ENCODE measurements at places on chromosomes 16 and 17.
A peak's percentile ranks its signal among the peaks of the same experiment; 100 is the strongest.

GRCh38 chr16:85266857-85267256, 154.6 kb upstream of the CIBAR2 start:
- H3K27ac ChIP-seq = no peak overlapping the region
- H3K27me3 ChIP-seq = no peaks in the 10 kb centered on the region
- no peak overlapping the region for H3K4me3 ChIP-seq
- no peak for DNase-seq
- no peaks in the 10 kb centered on the region for H3K36me3 ChIP-seq

DNA sequence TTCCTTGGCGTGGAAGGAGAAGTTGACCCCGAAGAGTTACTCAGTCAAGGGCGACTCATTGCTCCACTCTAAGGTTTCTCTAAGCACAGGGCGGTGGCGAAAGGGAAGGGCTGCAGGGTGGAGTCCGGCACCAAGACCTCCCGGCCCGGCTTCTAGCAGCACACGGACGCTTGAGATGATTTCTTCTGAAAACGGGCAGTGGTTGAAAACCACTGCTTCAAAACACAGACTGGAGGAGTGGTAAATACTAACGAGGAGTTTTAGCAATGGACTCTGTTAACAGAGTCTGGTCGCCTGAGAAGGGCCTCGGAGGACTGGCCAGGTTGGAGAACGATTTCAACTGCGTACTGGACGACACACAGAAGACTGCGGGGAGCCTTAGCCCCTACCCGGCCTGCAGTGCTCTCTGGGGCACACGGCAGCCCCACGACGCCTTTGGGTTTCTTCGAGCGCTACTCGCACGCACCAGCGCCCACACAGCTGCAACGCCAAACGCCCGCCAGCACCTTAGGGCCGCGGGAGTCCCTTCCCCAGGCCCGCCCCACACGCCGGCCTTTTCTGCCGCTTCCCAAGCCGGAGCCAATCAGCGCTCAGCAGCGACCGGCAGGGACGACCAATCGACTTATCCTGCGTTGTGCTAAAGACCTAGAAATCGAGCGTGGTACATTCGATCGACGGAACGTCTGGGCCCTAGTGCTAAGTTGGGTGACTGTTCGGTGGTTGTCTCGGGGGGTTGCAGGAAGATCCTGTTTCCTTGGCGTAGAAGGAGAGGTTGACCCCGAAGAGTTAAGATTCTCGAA, 14.4 kb upstream of the CA4 start:
- H3K4me3 ChIP-seq = peak overlapping the region; percentile 59
- DNase-seq = peak; percentile 68
- H3K27ac ChIP-seq = no peak overlapping the region
- peaks cover 27% of the 10 kb centered on the region for H3K27me3 ChIP-seq

GRCh38 chr16:53126390-53126789, 71.6 kb downstream of the CHD9 start:
- no peak overlapping the region for H3K4me3 ChIP-seq
- H3K4me1 ChIP-seq = no peaks in the 10 kb centered on the region
- no peaks in the 10 kb centered on the region for H3K27me3 ChIP-seq
- H3K27ac ChIP-seq = no peak overlapping the region
- H3K36me3 ChIP-seq = no peaks in the 10 kb centered on the region

GRCh38 chr17:69018022-69018615, 42.6 kb downstream of the ABCA9 start:
- no peaks in the 10 kb centered on the region for H3K4me1 ChIP-seq
- no peak overlapping the region for H3K27ac ChIP-seq
- no peaks in the 10 kb centered on the region for H3K27me3 ChIP-seq
- peaks cover 3% of the 10 kb centered on the region for H3K36me3 ChIP-seq
- DNase-seq = no peak

- no peak for DNase-seq
- H3K4me1 ChIP-seq = no peaks in the 10 kb centered on the region
Measured at GRCh38 chr17:35084987-35085386, 21.5 kb upstream of the RFFL start.

DNA sequence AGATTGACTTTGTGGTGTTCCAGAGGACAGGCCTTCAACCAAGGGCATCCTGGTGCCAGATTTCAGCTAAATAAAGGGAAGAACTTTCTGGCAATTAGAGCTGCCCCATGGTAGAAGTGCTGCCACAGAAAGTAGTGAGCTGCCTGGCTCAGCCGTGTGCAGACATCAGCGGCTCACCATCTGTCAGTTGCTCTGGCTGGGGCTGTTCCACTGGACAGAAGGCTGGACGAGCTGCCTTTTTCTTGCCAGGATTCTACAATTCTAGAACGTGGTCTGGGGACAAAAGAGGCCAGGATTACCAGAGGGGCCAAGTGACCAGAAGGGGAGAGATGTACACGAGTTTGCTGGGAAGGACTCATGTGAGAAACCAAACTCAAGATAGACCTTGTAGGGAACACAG, 107.0 kb upstream of the RPL38 start:
- no peak overlapping the region for H3K27ac ChIP-seq
- H3K4me1 ChIP-seq = no peaks in the 10 kb centered on the region
- no peaks in the 10 kb centered on the region for H3K36me3 ChIP-seq

- H3K27me3 ChIP-seq = no peaks in the 10 kb centered on the region
- no peak overlapping the region for H3K27ac ChIP-seq
- DNase-seq = no peak
- H3K4me1 ChIP-seq = no peaks in the 10 kb centered on the region
Measured at GRCh38 chr17:65696739-65697394, 135.4 kb upstream of the AXIN2 start.

DNA sequence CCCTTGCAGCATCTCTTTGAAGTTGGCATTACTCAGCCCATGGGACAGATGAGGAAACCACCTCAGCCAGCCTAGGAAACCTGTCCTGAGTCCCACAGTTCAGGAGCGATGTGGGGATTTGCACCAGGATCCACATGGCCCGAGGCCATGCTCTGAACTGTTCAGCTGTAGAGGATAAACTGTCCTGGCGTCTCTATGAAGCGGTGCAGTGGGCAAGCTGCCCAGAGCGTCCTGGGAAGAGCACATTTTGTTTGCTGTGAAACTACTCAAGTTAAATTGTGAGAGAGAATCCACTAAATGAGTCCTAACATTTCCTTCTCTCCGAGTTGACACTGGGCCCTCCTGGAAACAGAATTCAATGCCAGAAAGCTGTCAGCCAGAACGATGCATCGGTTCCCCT, 276.6 kb upstream of the TNRC6C start:
- DNase-seq = no peak
- no peak overlapping the region for H3K27ac ChIP-seq
- H3K4me3 ChIP-seq = no peak overlapping the region
- H3K27me3 ChIP-seq = peaks cover 15% of the 10 kb centered on the region

DNA sequence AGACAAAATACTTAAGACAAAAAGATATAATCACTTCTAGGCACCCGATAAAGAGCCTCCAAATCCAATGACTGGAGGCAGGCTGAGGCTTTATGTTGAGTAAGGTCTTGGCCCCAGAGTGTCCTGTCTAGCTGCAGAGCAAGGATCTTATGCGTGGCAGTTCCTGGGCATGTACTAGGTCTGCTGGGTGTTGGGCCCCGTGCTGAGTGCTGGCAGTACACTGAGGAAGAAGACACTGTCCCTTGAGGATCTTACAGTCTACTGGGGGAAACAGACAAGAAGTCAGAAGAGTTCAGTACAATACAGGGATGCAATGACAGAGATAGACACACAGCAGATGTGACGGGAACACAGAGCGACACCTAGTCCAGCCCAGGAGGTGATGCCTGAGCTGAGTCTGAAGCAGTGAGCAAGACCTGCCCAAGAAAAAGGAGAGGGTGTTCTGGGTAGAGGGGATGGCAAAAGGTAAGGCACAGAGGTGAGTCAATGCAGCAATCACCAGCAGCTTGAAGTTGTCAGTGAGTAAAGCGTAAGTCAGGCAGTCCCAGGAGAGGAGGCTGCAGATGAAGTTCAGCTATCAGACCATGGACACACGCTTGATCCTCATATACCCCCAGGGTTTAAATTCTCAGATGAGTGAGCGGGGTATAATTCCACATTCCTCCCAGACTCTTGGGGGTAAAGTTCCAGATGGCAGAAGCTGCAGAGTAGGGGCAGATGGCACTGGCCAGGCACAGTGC, 18.1 kb downstream of the MAP3K14 start:
- H3K4me3 ChIP-seq = no peak overlapping the region
- H3K27ac ChIP-seq = peak overlapping the region; percentile 74
- no peaks in the 10 kb centered on the region for H3K27me3 ChIP-seq
- peaks cover 41% of the 10 kb centered on the region for H3K4me1 ChIP-seq
- DNase-seq = no peak
- H3K36me3 ChIP-seq = no peaks in the 10 kb centered on the region

GRCh38 chr17:385836-386140, 33.2 kb upstream of the RPH3AL start:
- H3K4me3 ChIP-seq = peak overlapping the region; percentile 49
- H3K27ac ChIP-seq = no peak overlapping the region
- no peaks in the 10 kb centered on the region for H3K36me3 ChIP-seq
- H3K4me1 ChIP-seq = no peaks in the 10 kb centered on the region

DNA sequence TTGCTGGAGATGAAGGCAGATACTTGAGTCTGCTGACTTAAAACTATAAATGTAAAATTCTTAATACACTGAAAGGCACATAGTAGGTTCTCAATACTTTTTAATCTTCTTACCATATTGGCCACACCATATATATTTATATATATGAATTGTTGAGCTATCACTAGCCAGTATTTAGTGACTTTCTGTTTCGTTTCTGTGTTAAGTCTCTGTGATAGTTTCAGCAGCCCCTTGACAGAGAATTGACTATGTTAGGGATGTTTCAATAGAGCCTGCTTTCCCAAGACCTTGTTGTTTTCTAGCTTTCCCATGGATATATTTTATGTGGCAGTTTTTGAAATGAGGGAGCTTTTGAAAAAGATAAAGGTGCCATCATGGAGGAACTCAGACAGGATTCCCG, 206.5 kb upstream of the GOT2 start:
- H3K27ac ChIP-seq = no peak overlapping the region
- no peak overlapping the region for H3K4me3 ChIP-seq
- no peaks in the 10 kb centered on the region for H3K36me3 ChIP-seq
- H3K4me1 ChIP-seq = no peaks in the 10 kb centered on the region

GRCh38 chr16:65034915-65035314, 86.9 kb downstream of the CDH11 start:
- H3K4me1 ChIP-seq = no peaks in the 10 kb centered on the region
- H3K27me3 ChIP-seq = no peaks in the 10 kb centered on the region
- H3K36me3 ChIP-seq = no peaks in the 10 kb centered on the region
- H3K4me3 ChIP-seq = no peak overlapping the region
- DNase-seq = no peak

- H3K4me1 ChIP-seq = peaks cover 8% of the 10 kb centered on the region
- no peaks in the 10 kb centered on the region for H3K36me3 ChIP-seq
- H3K27me3 ChIP-seq = peaks cover 40% of the 10 kb centered on the region
Measured at GRCh38 chr16:86930001-86930400, 351.7 kb downstream of the FOXL1 start.

GRCh38 chr17:35587074-35587961, at the start of gene AP2B1:
Gene AP2B1 (plus strand): TSS chr17:35587322. CDS start chr17:35594031, 6,709 bp downstream.
- H3K27ac ChIP-seq = peak within 1 kb of the TSS; percentile 98
- peak within 1 kb of the TSS; percentile 79 for H3K4me3 ChIP-seq
- no peaks in the 10 kb centered on the region for H3K36me3 ChIP-seq
- DNase-seq = peak; percentile 96
- H3K4me1 ChIP-seq = no peaks in the 10 kb centered on the region

- H3K36me3 ChIP-seq = no peaks in the 10 kb centered on the region
- H3K27ac ChIP-seq = no peak overlapping the region
- no peaks in the 10 kb centered on the region for H3K27me3 ChIP-seq
- no peaks in the 10 kb centered on the region for H3K4me1 ChIP-seq
- no peak for DNase-seq
Measured at GRCh38 chr16:17228048-17228707, 242.6 kb downstream of the XYLT1 start.

- no peaks in the 10 kb centered on the region for H3K36me3 ChIP-seq
- H3K4me3 ChIP-seq = peak within 1 kb of the TSS; percentile 90
- H3K27ac ChIP-seq = peak within 1 kb of the TSS; percentile 99
- no peaks in the 10 kb centered on the region for H3K27me3 ChIP-seq
Measured at GRCh38 chr17:7558544-7559319, at the start of gene TNFSF13. Gene TNFSF13 (plus strand): TSS chr17:7558750. CDS start chr17:7559040, 290 bp downstream.

DNA sequence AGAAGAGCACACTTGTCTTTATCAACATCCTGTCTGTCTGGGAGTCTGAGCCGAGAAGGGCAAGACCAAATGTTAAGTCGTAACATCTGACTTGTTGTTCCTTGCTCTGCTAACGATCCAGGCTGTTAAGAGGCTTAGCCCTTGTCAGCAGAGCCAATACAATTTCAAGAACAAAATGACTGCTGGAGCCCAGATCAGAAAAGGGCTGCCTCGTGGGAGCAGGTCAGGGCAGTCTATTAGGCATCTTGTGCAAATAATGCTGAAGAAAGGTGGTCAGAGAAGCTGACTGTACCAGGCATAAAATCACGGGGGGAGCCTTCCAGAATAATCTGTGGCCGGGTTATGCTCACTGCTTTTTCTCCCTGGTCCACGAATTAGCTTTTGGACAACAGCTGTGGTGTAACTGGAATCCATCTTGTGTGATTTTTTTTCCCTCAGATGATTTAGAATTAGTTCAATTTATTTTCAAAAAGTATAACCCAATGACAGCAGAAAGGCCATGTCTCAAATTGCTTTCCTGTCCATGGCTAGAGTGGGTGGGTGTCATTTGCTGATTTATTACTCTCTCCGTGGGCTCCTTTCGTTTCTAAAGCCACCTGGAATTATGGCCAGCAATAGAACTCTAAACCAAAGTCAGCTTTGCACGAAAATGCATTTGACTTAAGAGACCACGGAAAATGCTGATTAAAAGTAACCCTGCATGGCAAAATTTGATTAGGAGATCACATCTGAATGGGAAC, 221.1 kb upstream of the HSBP1 start:
- H3K4me1 ChIP-seq = no peaks in the 10 kb centered on the region
- no peak overlapping the region for H3K4me3 ChIP-seq
- H3K27ac ChIP-seq = no peak overlapping the region
- DNase-seq = no peak
- no peaks in the 10 kb centered on the region for H3K36me3 ChIP-seq
- peaks cover 5% of the 10 kb centered on the region for H3K27me3 ChIP-seq

GRCh38 chr17:64155751-64156544, 26.0 kb upstream of the ERN1 start:
- no peaks in the 10 kb centered on the region for H3K36me3 ChIP-seq
- no peaks in the 10 kb centered on the region for H3K27me3 ChIP-seq
- peak; percentile 72 for DNase-seq
- no peak overlapping the region for H3K4me3 ChIP-seq

- H3K4me3 ChIP-seq = peak overlapping the region; percentile 40
- no peaks in the 10 kb centered on the region for H3K36me3 ChIP-seq
- no peaks in the 10 kb centered on the region for H3K27me3 ChIP-seq
- H3K4me1 ChIP-seq = no peaks in the 10 kb centered on the region
Measured at GRCh38 chr17:55577687-55578086, 66.4 kb upstream of the SMIM36 start.

- H3K4me3 ChIP-seq = no peak overlapping the region
- peak; percentile 49 for DNase-seq
- H3K27me3 ChIP-seq = no peaks in the 10 kb centered on the region
- H3K4me1 ChIP-seq = no peaks in the 10 kb centered on the region
- no peaks in the 10 kb centered on the region for H3K36me3 ChIP-seq
Measured at GRCh38 chr17:57619061-57619937, 125.8 kb downstream of the CCDC182 start.
